ENCODE measurements at places on chromosomes 2 and 18.

GRCh38 chr2:10405448-10405847 lies 42.7 kb downstream of the ODC1 start:
- no peak for DNase-seq

- no peak for DNase-seq
Observed at GRCh38 chr2:47510745-47511144, 107.8 kb downstream of the MSH2 start.

DNA sequence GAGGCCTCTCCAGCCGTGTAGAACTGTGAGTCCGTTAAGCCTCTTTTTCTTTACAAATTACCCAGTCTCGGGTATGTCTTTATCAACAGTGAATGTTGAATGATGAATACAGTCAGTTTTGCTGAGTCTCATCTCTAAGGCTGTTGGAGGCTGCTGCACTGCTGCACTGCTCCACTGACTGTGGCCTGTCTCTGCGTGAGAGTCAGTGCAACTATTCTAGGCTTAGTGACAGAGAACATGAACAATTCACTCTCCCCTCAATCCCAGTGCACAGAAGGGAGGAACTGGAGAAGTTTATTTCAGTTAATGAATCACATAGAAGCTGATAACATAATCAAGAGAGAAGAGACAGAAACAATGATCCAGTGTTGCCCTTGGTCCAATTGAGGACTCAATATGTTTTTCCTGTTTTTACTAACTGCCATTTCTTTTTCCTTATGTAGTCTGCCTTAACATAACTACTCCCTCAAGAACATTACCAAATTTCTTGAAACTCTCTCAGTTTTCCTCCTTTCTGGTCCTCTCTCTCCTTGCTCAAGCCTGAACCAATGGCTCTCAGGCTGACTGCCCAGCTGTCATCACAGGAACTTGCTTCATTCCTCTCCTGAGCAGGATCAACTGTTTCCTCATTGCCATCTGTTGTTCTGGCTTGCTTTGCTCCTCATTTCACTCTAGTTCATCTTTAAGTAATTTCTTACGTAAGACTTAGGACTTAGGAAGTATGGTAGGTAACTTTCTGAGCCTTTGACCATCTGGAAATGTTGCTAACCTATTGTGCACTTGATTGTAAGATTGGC lies 483.2 kb downstream of the METTL4 start:
- no peak for DNase-seq

GRCh38 chr2:144703852-144704708 lies 184.2 kb upstream of the ZEB2 start:
- DNase-seq = no peak

DNA sequence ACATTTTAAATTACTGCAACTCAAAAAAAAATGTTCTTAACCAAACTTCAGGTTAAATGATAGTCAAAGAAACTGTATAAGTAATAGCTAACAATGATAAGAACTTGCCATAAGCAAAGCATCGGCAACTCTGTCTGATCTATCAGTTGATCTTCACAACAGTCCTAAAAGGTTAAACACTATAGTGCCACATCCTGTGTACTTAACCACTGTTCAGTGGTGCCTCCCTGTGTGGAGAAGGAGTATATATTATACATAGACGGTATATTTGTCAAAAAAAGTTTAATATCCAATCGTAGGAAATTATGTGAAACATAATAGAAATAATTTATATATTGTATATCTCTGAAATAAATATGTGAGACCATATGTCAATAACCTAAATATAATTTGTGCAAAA lies 13.0 kb downstream of the DTNA start:
- no peak for DNase-seq

GRCh38 chr2:24912986-24913385 lies 7.1 kb downstream of the ADCY3 start:
- DNase-seq = no peak

DNA sequence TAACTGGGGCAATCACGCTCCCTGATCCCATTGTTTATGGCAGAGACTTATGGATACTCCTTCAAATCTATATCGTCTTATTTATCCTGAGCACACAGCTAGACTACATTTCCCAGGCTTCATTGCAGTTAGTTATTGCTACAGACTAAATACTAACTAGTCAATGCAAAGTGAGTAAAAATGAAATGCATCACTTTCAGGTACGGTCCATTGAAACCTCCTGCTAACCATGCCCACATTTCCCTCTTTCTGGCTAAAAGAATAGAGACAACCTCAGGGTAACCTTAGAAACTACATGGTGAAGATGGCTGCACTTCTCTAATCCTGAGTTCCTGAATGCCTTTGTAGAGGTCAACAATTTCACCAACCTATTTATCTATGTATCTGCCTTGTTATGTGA lies 437.4 kb downstream of the EPHA4 start:
- DNase-seq = no peak

GRCh38 chr2:236551471-236552211 lies 18.0 kb upstream of the ACKR3 start:
- no peak for DNase-seq

DNA sequence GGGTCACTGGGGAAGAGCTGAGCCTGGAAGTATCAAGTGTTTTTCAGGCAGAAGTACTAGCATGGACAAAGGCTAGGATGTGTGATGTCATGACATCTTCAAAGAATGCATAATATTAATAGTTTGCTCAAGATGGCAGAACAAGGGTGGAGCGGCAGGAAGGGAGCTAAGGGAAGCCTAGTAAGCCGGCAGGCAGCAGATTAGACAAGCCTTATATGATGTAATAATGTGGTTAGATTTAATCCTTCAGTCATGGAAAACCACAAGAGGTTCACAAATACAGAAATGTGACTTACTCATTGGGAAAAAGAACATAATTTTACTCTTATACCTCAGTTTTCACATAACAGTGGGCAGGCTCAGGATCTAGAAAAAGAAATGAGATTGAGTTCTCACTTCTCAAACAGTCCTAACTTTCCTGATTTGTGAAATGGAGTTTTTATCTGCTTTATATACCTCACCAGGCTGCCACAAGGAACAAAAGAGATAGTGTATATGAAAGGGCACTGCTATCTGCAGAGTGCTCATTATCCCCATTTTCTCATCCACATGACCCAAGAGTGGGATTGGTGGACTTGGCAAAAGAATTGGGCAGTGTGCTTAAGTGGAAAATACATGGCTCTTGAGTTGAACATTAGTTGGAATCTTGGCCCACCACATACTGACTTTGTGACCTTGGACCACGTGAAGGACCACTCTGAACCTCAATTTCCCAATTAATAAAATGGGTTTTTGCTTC lies 89.1 kb upstream of the LHCGR start:
- DNase-seq = no peak

DNA sequence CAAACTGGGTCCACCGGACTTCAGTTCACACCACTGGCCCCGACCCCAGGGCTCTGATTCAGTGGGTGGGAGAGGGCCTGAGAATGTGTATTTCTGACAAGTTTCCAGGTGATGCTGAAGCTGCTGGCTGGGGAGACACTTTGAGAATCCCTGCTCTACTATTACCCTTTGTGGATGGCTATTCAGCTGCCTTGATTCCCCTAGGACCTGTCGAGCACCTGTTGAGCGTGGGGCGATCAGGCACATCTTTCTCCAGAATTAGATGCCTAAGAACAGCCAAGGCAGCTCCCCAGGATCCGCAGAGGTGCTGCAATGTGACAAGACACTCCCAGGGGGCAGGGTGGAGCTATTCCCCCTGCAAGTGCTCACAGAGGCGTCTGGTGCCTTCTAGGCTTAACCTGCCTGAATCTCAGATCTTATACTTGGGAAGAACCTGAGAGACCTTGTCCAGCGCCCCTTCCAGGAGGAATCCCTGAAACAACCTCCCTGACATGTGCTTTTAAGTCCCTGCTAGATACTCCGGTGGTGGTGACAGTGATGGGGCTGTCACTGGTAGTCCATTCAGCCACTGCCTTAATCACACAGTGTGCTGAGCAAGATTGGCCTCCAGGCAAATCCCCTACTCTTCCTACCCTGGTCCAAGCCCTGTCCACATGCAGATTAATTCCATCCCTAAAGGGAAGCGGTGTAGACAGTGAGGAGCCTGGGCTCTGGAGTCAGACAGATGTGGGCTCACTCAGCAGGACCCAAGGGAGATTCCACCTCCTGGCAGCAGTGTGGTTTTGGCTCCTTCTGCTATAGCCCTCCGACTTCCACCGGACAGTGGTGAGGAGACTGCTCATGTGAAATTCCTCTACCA lies 43.4 kb upstream of the OTOF start:
- DNase-seq = no peak

GRCh38 chr2:199943373-199943772 lies 11.9 kb downstream of the TYW5 start:
- DNase-seq = no peak

- DNase-seq = no peak
Observed at GRCh38 chr18:57023275-57023882, 123.5 kb upstream of the BOD1L2 start.

GRCh38 chr18:64037812-64038414 lies 68.0 kb downstream of the SERPINB8 start:
- DNase-seq = no peak

DNA sequence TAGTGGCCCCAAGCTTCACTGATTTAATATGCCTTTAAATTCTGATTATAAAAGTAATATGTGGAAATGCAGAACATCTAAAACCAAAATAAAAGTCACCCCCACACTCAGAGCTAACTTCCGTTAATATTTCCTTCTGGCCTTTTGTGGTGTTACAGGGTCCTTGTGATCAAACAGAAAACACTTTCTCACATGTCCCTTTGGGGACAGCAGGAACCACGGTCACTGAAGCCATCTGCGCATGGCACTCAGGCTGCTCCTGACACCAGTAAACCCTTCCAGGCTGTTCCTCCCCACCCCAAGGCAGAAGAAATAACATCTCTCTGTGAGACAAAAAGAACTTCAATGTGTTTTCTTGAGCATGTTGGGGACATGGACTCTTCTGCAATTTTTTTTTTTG lies 25.1 kb upstream of the GPR17 start:
- no peak for DNase-seq

DNA sequence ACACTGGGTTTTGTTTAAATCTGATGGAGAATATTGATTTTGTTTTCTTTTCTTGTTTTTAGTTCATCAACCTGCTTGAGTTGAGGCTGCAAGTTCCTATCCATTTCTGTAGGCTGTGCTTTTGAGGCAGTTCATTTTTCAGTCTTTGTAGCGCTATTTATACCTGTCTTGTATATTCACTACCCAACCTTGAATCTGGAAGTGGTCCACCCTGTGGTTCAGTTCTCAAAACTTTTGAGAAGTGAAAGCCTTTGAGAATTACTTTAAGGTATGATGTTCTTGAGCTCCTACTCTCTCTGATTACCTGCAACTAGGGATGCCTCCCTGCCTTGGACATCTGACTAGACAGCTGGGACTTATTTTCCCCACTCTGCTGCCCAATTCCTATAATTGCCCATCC lies 53.5 kb upstream of the KCNE4 start:
- DNase-seq = no peak

GRCh38 chr2:3519255-3520205 lies at the start of gene ADI1:
Gene ADI1, minus strand, starts transcription at chr2:3519531. Its CDS starts 44 bp downstream, at chr2:3519487.
- peak; percentile 84 for DNase-seq

GRCh38 chr2:128513961-128514283 lies 195.3 kb upstream of the HS6ST1 start:
- DNase-seq = no peak

DNA sequence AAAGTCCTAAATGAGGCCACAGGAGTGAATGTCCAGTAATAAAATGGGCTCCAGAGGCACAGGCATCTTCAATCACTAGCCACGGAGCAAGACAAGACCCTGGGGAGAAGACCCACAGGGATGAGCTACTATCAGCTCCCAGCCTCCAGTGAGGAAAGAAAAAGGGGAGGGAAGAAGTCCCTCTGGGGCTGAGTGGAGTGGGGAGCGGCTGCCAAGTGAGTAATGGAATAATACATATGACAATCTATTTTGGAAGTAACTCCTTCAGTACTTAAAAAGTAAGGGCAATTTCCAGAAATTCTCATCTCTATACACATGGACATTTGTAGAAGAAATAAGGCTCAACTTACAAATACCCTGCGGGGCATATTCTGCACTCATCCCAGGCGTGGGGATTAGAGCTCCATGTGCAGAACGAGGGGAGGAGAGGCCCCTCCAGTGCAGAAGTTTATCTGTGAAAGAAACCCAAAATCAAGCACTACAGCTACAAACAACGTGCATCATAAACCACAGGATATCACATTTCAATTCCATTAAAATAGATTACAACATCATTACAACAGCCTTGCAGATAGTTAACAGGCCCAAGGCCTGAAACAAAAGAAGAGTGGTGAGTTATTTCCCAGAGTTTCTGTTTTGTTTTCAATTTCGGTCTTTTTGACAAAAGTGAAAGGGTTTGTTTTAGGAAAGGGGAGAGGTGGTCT lies 84.9 kb downstream of the BCL11A start:
- no peak for DNase-seq

GRCh38 chr2:107777974-107778373 lies 48.7 kb upstream of the RGPD4 start:
- no peak for DNase-seq

GRCh38 chr2:128413014-128413717 lies 94.5 kb upstream of the HS6ST1 start:
- DNase-seq = peak; percentile 9
